ENCODE measurements at places on chromosomes 6 and 20.

- no peak for DNase-seq
Observed at GRCh38 chr20:60961551-60961950, 290.5 kb upstream of the CDH4 start.

GRCh38 chr20:57075181-57075580, 191.3 kb downstream of the BMP7 start:
- no peak for DNase-seq

- DNase-seq: no peak
Observed at GRCh38 chr6:36232172-36232571, 35.6 kb downstream of the BRPF3 start.

GRCh38 chr20:50762045-50762422, 30.7 kb downstream of the PARD6B start:
- no peak for DNase-seq

DNA sequence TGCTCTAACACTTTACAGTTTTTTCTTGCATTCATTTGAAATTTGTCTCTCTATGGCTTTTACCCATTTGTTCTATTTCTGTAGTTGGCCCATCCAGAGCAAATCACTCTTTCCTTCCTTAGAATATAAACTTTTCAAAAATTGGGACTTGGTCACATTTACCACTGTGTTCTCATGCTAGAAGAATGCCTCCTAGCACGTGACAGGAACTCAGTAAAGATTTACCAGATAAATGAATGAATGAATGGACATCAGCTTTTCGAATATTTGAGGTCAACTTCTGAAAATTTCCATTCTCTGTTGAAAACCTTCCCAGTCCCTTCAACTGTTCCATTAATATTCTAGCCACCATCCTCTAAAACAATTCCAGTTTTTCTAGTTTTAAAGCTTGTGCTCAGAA, 294.5 kb downstream of the CD83 start:
- DNase-seq: no peak

- DNase-seq: no peak
Observed at GRCh38 chr6:36155662-36156061, 25.3 kb downstream of the MAPK13 start.

GRCh38 chr6:41536795-41537758, 9.1 kb upstream of the FOXP4 start:
- DNase-seq: no peak

DNA sequence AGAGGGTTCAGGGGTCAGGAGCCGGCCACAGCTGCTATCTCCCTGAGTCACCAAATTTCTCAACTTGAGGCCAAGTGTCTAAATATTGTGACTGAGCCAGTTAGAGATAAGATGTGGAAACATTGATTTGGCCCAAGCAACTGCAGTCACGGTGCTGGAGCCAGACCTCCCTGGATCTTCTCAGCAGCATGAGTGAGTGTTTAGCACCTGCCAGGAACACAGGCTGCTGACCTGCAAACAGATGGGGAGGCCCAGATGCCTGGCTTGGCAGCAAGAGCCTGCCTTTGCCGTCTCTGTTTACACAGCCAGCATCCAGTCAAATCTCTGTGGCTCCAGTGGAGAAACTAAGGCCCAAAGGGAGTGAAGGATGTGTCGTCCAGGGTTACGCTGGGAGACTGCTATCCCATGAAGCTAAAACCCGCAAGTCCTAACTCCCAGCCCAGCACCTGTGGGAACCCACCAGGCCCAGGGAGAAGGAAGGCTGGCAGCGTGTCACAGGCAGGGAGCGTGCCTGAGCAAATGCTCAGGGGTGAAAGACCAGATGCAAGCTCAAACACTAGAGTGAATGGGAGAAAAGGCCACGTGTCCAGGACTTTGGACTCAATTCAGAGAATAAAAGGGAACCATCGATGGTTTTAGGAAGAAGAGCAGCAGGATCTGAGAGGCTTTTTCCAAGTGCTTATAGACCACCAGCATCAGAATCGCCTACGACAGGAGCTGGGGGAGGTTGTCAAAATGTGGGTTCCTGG, 15.9 kb upstream of the PTGIS start:
- DNase-seq: no peak

GRCh38 chr6:142635130-142635529, 309.8 kb downstream of the HIVEP2 start:
- no peak for DNase-seq

DNA sequence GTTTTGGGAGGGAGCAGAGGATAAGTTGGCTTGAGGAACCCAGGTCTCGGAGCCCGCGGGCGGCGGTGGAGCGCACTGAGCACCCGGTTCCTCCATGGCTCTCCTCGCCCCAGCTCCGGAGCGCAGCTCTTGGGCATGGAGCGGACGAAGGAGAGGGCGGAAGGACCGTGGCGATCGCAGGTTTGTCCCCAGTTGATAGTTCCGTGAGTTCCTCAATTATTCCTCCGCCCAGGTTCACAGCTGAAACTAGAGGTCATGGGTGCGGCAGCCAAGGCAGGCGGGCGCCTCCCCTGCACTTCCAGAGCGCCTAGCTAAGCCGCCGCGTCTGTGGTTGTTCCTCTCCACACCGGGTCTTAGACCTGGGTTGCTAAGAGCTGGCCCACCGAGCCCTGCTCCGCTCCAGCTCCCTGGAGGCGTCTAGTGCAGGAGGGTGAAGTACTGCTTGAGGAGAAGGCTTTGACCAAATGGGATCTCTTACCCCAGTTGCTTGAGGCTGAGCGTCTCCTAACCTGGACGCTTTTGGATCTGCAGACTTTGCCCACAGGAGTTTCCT, at the start of gene HTR1B:
HTR1B (minus strand) TSS at position 184 of the 553 bp plus-strand sequence; CDS start at position 96, 88 bp downstream.
- DNase-seq: no peak

DNA sequence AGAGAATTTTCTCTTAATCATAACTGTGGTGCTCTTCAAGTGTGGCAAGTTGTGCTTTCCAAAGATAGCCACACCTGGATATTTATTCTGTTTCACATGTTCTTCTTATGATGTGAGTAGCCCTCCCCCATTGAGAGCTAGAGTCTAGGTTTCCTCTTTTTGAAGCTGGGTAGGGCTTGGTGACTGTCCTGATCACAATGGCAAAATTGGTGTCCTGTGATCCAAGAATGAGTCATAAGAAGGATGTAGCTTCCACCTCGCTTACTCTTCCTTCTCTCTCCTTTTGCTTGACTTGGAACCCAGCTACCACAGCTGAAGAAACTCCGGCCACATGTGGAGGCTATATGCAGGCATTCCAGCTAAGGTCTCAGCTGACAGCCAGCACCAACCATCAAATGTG, 7.4 kb upstream of the IGF2R start:
- no peak for DNase-seq

DNA sequence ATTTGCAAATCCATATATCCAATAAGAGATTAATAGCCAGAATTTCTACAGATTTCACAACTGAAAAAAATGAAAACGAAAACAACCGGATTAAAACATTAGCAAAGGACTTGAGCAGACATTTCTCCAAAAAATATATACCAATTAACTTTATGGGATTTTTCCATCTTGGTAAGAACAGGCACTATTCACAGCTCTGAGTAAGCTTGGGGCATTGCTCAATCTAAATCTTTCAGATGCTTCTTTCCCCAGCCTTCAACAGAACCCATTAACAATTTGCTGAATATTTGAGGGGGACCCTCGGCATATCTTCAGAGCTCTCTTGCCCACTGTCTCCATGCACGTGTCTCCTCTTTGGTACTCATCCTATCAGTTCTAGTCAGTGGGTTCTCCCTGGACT, 111.7 kb upstream of the CD93 start:
- no peak for DNase-seq

GRCh38 chr20:23161244-23161891, 75.2 kb upstream of the CD93 start:
- DNase-seq: peak; percentile 40

- peak; percentile 29 for DNase-seq
Observed at GRCh38 chr6:150987371-150987828, 121.9 kb downstream of the MTHFD1L start.
